Activated CD8-positive, alpha-beta memory T cell treated with anti-CD3 and anti-CD28 coated beads for 1 hour (primary cell): ENCODE measurements at places on chromosomes 4 and X.

DNA sequence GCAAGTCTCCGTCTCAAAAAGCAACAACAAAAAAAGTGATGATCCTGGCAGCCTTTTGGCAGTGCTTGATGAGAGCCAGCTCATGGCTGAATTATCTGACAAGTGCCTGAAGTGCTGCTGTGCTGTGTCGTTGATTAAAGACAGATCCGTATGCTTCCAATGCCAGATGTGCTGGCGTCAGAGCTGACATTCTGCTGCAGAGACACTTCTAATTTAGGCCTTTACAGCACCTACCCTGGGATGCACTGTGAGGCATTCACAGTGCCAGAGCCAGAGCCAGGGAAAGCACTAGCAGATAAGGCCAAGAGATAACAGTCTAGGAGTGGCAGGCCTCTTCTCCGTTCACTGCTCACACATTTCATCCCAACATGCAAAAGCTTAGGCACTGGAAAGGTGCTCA is 995.5 kb downstream of the RAB28 start:
- DNase-seq, result no peak

GRCh38 chr4:52575406-52575805 is 83.7 kb downstream of the USP46 start:
- no peak for DNase-seq

GRCh38 chrX:71252221-71252620 is 1.7 kb downstream of the ZMYM3 start:
- no peak for DNase-seq

DNA sequence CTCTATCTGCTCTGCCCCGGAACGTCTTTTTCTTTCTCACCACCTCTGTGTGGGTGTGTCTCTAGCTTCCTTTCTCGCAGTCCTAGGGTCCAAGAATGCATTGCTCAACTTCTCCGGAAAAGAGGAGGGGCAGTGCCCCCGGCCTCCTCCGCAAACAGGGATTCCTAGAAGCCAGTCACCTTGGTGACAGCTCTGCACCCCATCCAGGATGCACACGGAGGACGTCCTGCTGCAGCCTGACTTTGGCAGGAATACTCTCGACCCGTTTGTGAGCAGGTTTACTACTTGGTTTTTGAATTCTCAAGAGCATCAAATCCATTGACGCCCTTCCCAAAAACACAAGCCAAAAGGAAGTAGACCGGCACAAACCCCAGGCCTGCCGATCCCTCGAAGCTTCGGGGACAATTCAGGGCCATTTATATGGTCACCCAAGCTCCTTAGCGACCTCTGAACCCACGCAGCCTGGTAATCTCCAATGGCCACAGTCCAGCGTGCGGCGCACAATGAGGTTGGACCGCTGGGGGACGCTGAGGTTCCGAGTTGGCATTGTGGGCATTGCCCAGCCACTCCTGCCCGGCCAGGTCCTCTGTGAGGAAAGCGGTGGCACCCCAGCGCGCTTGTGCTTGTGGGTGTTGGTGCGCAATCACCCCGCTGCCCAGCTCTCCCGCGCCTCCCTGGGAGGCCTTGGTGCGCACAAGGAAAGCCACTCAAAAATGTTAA is 9.8 kb downstream of the NKX3-2 start:
- DNase-seq, result no peak

DNA sequence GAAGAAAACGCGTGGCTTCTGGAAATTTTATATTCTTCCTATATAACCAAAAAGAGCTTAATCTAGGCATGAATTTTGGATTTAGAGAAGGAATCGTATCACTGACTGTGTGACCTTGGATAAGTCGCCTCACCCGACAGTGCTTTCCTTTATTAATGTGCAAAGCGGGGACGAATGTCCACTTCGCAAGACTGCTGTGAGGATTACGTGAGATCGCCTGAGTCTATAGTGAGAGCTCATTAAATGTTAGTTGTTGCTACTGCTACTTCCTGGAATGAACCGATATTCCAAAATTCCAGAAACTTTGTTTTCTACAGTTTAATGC is 448 bp upstream of the TBC1D8B start:
- DNase-seq, result no peak
